Coronary artery (tissue), 2 donors: ENCODE measurements at places on chromosomes 2 and 18.
A peak's percentile ranks its signal among the peaks of the same experiment; 100 is the strongest.

- no peak for DNase-seq
Observed at GRCh38 chr2:60926741-60927552, 45.6 kb downstream of the REL start.

DNA sequence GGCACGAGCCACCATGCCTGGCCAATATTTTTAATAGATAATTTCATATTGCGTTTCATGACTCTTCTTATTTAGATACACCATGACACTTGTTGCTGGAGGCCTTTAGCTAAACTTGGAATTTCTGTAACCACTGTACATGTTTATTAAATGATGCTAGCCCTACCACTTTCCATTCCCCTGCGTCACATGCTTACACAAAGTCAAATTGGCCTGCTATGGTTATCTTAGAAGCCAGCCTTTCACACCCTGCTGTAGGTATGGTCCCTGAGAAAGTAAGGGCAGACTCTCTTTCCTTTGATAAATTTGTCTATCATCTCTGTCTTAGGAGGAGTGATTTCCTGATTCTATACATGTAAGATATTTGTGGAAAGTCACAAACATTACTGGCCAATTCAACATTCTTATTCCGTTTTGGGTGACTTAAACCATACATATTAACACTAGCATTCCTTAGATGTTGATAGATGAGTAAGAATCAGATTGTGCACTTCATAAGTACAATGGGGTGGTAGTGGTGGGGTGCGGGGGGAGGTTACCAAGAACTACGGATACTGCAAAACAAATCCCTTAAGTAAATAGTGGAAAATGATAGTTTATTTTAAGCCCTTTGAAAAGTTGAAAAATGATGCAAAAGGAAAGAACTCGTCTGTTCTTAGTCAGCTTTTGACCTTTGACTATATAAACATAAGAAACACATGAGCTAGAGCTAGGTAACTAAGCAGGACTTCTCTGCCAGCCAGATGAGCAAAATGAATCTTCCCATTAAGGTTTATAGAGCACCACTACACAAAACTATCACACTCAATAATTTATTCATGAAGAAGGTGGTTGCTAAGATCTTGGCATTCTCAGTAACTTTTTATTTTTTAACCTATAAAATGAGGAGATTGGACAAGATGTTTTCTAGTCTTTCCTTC lies 7.9 kb upstream of the NDUFV2 start:
- DNase-seq = no peak

DNA sequence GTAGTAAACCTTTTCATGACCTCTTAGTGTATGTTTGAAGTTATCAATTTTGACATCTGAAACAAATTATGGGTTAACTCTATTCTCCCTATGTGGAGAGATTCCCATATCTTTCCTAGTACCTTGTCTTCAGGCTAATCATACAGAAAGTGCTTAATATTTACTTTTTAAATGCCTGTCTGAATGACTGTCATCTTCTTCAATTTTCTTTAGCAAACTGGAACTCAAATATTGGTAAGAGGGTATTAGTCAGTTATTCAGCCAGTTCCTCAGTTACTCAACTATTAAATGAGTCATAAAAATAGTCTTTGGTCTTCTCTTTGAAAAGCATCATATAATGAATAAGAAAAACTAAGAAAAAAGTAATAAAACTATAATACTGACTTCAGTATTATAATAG lies 1038.0 kb upstream of the PIK3C3 start:
- no peak for DNase-seq

- peak; percentile 78 for DNase-seq
Observed at GRCh38 chr2:33215299-33215698, 261.1 kb upstream of the RASGRP3 start.

GRCh38 chr18:48022531-48023329 lies 92.3 kb upstream of the SMAD2 start:
- peak; percentile 58 for DNase-seq

DNA sequence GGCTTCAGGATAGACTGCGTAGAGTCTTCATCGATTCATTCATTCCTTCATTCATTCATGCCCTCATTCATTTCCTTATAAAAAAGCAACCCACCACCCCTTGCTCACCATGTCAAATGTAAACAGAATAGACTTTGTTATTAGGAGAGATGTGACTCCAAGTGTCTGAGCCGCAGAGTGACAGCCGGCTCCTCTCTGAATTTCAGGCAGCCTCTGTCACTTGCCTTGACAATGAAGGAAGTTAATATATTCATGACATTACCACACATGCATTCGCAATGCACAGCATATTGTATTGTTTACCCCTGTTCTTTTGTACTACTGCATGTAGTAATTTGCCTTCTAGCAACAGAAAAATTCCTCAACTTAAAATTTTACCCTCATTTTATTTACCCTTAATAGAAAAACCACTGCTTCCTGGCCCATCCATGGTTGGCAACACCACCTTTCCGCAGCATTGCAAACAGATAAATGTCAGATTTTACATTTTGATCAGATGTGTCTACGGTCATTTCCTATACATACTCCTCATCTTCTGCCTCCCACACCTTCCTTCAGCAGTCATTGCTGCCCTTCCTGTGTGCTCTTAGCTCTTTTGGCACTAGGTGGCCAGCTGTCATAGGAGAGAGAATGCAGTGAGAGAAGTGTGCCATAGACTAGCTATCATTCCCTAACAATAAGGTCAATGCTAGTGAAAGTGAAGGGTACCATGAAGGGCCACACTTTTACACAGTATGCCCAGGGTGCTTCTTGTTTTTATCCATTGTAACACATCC lies 1090.8 kb downstream of the BCL11A start:
- DNase-seq = no peak

GRCh38 chr2:15182275-15182674 lies 378.9 kb downstream of the NBAS start:
- DNase-seq = no peak
